ENCODE measurements at places on chromosomes 5 and 9.

GRCh38 chr5:143679777-143680176 lies 132.2 kb upstream of the HMHB1 start:
- no peak for DNase-seq

GRCh38 chr5:138650196-138650595 lies 75.0 kb upstream of the HSPA9 start:
- DNase-seq: no peak

DNA sequence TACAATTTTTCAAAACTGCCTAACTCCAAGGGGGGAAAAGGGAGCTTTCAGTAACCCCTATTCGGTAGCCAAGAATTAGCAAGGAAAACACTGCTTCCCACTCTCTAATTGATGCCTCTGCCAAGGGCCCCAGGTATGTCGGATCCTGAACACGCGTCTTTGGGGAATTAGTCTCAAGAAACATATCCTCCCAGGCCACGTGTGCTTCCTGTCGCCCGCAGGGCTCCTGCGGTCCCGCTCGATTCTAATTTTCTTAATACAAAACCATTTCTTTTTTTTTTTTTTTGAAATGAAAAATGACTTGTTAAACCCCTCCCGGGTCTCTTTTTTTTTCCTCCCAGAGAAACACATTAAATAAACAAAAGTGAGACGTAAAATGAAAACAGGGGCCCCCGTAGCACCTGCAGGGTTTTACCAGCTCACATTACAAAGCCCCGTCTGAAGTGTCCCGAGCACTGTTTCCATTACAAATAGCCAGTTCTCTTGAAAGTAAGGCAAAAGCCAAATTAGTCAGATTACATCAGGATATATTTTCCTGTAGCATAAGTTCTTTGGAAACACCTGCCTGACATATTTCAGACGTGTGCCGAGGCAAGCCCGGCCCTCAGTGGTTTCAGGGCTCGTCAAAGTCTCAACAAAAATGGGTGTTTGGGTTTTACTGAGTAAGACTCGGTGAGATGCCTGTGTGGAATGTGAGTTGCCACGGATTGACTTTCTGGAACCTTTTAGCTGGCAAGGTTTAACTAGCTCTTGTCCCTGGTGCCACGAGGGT lies 21.5 kb downstream of the SMIM23 start:
- DNase-seq: no peak

- DNase-seq: no peak
Measured at GRCh38 chr9:84711936-84712335, 42.4 kb downstream of the NTRK2 start.

DNA sequence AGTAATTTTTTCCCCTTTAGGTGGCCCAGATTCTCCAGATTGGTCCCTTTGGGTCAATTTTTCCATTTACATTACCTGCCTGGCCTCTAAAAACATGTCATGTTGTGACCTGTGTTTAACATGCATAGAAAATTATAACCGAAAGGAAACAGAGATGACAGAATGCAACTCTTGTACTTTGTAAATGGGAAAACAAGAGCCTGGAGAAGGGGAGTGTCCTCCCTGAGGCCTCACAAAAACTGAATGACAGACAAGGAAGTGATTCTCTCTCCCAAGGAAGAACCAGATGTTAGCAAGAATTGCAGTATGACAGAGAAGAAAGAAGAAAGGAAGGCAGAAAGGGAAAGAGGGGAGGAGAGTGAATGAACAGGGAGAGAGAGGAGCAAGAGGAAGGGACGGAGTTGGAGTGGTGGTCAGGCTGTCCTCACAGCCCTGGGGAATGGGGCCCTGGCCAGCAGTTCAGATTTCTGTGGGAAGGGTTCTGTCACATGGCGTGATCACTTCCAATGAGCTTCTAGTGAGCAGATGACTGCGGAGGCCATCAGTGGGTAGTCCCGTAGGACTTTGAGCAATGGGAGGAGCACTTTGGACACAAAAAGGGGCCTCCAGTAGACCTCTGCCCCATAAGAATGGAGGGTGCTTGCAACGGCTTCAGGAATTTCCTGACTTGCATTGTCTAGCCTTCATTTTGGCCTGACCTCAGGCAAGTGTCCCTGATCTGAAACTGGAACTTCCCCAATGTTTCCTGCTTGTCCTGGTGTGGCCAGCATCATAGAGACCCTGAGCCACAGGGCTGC lies 31.6 kb downstream of the ABLIM3 start:
- DNase-seq: no peak

DNA sequence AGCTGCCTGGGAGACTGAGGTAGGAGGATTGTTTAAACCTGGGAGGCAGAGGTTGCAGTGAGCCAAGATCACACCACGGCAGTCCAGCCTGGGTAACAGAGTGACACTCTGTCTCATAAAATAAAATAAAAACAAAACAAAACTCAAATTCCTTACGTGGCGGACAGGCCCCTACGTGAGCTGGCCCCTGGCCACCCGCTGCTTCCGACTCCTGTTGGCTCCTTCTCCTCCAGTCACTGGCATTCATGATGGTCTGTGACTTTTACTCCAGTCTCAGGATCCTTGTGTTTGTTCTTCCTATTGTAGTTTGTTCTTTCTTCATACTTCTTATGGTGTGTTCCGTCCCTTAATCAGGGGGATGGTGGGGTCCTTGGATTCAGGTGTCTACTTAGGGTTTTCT lies 28.5 kb upstream of the ZFR start:
- no peak for DNase-seq

Data from hepatocyte (in vitro differentiated cells).